ENCODE measurements at places on chromosomes 12 and 14.

GRCh38 chr14:75084513-75084912 is 15.1 kb downstream of the ZC2HC1C start:
- DNase-seq: no peak

DNA sequence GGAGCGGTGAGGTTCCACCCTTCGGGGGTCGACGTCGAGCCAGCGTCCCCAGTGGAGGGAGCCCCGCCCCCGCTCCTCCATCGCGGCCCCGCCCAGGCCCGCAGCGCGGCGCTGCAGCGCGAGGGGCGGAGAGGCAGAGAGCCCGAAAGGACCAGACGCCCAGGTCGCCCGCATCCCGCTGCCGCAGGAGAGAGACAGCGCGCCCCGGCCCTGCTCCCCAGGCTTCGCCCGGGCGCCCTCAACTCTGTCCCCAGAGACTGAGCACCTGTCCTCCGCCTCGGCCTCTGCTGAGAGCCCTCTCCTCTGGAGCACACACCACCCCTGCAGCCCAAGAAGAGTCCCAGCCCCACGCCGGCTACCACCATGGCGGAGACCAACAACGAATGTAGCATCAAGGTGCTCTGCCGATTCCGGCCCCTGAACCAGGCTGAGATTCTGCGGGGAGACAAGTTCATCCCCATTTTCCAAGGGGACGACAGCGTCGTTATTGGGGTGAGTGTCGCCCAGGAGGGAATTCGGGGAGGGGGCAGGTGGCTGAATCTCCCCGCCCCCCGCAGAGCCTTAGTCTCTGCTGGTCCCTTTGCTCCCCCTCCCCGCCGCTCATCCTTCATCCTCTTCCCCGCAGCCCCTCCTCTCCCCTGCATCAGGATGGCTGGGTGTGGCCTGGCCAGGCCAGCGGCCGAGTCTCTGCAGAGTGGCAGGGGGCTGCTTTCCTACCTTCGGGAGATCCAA is at the start of gene KIF5A:
TSS of gene KIF5A (plus strand) at position 136 of the 732 bp plus-strand sequence. CDS start at position 364, 228 bp downstream.
- no peak for DNase-seq

- DNase-seq: no peak
Measured at GRCh38 chr12:45304514-45305178, 88.8 kb downstream of the ANO6 start.

- no peak for DNase-seq
Measured at GRCh38 chr12:112167718-112168525, 42.6 kb downstream of the TRAFD1 start.

DNA sequence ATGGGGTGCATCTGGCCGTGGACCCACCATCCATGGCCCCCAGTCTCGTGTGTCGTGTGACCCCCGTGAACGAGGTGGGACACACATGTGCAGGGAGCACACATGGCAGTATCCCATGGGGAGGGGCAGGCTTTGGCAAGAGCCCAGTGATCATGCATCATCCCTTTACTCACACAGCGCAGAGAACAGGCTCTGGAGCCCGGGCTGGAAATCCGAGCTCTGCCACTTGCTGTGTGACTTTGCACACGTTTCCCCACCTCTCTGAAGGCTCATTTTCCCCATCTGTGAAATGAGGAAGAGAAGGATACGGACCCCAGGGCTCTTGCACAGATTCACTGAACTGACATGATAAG is 119.9 kb downstream of the PHETA1 start:
- DNase-seq: no peak

- DNase-seq: no peak
Measured at GRCh38 chr12:72448805-72449204, 176.6 kb downstream of the TRHDE start.

DNA sequence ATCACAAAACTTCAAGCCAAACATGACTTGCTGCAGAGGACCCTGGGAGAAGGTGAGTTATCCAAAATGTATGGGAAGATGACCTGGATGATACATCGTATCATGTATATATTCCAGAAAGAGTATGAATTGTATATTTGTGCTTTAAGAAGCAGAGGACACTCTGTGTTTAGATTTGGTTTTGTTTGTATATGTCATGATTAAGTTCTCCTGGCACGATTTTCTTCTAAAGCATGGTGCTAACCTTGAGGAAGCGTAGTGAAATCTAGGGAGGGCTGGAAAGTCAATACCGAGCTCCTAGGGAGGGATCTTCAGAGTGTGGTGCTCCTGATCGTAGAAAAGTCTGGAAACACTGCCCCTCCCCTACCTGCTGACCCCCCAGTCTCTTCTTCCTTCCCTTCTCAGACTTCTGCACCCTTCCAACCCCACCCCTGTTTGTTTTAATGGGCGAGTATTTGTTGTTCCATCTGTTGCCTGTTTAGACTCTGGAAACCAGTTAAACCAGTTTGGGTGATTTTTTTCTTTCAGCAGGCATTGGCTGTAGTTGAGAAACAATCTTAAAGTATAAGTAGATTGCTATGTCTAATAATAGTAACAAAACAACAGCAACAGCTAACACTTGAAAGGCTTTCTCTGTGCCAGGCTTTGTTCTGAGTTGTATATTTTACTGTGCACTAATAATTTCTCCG is 141.6 kb downstream of the KICS2 start:
- DNase-seq: no peak

GRCh38 chr12:114656906-114657596 is 26.9 kb downstream of the TBX3 start:
- peak; percentile 28 for DNase-seq

DNA sequence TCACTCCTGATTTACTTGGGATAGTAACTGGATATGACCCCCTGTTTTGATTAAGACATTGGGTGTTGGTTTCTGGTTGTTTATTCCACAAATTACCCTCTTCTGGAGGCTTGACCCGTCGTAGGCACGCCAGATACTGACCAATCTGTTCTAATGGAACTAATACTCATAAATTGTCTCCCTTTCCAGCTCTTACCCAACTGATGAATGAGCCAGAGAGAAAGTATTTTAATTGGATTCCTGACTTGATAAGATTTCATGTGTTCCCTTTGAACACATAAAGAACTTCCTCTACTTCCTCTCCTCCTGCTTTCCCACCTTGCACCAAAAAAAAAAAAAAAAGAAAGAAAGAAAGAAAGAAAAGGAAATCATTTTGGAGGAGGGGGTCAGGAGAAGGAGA is 340.9 kb downstream of the PCNX1 start:
- DNase-seq: peak; percentile 15

- no peak for DNase-seq
Measured at GRCh38 chr12:94769776-94770759, 119.7 kb upstream of the TMCC3 start.

DNA sequence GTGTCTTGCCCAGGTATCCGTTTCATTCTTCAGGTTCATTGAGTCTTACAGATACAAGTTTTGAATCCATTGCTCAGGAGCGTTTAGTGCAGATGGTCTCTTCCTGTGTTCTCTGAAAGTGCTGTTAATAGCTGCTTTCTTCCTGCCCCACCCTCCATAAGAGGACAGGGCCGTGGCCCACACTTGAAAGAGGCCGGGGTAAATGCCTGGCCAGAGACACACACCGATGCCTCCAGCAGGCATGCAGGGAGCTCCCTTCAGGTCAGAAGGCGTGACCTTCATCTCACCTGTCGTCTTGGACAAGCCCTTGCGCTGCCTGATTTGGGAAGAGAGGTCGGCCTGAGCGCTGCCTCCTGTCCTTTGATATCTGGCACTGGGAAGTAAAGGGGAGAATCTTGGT is 11.6 kb downstream of the PRKAB1 start:
- DNase-seq: no peak

DNA sequence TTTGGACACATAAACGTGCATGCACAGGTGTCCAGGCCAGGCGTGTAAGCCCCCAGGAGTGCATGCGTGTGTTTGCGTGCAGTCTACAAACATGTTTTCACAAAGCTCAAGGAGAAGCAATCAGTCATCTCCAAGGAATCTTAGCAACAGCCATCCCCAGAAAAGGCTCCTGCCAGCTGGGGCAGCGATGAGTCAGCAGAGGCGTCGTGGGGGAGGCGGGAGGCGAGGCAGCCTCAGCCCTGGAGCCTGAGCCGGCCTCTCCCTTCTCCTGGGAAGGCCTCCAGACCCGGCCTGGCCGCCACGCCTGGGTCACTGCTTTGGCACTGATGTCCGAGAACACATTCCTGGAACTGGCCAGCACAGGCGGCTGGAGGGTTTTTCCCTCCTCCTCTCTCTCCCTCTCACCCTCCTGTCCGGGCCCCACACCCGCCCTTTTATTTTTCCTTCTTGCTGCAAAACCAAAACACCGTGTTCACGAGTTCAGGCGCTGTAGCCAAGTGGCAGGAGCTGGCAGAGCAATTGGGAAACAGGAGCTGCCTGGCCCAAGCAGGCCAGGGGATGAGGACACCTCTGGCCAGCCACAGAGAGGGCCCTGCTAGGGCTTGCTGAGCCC is 92.7 kb downstream of the LRRC74A start:
- peak; percentile 99 for DNase-seq

- DNase-seq: no peak
Measured at GRCh38 chr14:90467501-90467900, 70.7 kb downstream of the CALM1 start.

DNA sequence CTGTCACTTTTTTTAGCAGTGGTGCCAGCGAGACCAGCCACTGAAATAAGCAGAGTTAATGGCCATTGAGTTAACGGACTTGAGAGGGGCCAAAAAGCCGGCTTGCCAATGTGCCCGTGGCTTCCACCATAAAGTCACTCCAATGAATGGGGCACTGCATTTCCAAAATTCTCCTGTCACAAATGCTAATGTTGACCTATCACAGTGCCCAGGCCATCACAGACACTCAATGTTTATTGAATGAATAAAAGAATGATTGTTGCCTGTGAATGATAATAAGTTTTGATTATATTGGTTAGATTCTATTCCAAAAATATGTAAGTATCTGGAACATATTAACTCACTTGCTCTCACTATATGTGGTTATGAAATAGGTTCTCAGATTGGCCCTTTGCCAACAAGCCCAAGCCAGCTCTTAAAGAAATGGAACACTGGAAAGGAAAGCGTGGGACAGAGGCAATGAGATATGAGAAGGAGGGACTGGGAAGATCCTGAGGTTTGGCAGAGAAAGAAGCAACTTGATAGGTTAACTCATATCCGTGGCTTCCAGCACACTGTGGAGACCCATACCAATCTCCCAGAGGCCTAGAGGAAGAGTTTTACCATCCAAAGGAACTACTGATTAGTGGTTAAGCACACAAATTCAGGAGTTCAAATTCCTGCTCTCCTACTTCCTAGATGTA is 108.7 kb downstream of the BTG1 start:
- peak; percentile 48 for DNase-seq
